ENCODE measurements at places on chromosomes 4 and X.

- DNase-seq, result no peak
Measured at GRCh38 chr4:85928775-85929591, 430.9 kb downstream of the MAPK10 start.

- peak; percentile 33 for DNase-seq
Measured at GRCh38 chrX:14529290-14529989, at the start of gene GLRA2. GLRA2 (plus strand) TSS chrX:14529536; CDS start chrX:14530058, 522 bp downstream.

GRCh38 chr4:173432430-173432829, 33.5 kb upstream of the SCRG1 start:
- DNase-seq, result no peak

GRCh38 chr4:168723020-168723419, 226.2 kb downstream of the PALLD start:
- no peak for DNase-seq

GRCh38 chrX:120419463-120419862, 49.6 kb downstream of the LAMP2 start:
- no peak for DNase-seq

- no peak for DNase-seq
Measured at GRCh38 chr4:71938776-71939175, 93.0 kb upstream of the NPFFR2 start.

GRCh38 chr4:110132816-110133719, 65.3 kb downstream of the ELOVL6 start:
- DNase-seq, result no peak

DNA sequence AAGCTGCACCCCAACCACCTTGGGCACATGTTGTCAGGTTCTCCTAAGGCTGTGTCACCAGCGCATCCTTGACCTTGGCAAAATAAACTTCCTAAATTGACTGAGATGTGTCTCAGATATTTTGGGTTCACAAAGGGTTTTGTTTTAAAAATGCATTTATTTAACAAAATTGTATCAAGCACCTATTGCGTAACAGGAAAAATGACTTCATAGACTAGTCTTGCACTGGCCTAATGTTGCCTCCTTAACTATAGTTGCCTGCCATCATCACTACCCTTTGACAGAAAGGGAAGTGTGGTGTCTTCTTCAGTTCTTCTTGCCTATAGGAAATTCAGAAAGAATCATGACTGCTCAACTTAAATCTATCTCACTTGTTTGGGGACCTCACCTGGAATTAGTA, 374.2 kb downstream of the SH2D1A start:
- DNase-seq, result no peak

DNA sequence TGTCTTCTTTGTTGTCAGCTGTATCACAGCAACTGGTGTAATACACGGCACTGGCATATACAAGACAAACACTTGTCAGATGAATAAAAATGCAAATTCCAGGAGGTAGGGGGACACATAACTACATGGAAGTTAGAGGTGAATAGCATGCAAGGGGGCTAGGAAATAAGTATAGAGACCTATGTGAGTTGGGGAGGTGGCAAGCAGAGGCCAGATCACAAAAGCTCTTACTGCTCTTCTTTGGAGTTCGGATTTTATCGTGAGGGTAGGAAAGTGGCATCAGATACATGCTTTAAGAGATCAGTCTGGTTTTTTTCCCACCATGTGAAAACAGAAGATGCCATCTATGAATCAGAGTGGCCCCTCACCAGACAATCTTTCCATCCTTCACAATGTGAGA, 2.8 kb upstream of the SRP72 start:
- no peak for DNase-seq

- DNase-seq, result no peak
Measured at GRCh38 chrX:16552546-16552945, 97.4 kb upstream of the S100G start.

DNA sequence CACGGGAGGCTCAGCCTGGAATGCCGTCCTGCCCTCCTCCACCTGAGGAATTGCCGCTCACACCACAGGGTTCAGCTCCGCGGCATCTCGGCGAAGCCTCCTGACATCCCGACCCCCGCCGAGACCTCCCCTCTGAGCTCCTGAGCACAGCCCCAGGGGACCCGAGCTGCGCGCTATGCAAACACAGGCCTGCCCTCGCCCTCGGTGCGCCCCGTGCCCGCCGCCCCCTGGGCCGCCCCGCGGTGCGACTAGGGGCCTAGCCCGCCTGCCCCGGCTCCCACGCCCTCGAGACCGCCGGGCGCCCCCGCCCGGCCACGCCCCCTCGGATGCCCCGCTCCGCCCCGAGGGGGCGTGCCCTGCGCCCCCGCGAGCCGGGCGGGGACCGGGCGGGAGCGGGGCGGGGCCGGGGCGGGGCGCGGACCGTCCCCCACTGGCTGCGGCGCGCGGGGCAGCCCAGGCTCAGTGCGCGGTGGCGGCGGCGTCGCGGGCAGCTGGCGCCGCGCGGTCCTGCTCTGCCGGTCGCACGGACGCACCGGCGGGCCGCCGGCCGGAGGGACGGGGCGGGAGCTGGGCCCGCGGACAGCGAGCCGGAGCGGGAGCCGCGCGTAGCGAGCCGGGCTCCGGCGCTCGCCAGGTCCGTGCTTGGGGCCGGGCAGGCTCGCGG, at the start of gene FGFR3:
FGFR3 (plus strand) TSS at position 462 of the 664 bp plus-strand sequence. CDS start 642 bp downstream, outside the sequence.
- peak; percentile 27 for DNase-seq

- DNase-seq, result no peak
Measured at GRCh38 chrX:129958083-129958465, 24.4 kb upstream of the BCORL1 start.

DNA sequence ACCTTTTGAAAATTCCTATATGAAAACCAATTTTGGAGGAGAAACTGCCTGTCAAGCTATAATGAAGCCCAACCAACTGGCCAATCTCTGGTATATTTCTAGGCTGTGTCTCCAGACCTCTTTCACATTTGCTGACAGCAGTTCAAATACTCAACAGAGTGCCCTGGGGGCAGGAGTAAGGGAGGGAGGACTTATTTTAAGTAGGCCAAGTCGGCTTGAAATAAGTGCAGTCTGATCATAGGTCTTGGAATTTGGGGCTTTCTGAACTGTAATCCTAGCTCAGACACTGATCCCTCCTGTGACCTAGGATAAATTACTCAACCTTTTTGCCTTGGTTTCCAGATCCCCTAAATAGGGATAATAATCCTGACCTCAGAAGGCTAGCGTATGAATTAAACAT, 59.4 kb upstream of the SLC7A11 start:
- DNase-seq, result peak; percentile 19

DNA sequence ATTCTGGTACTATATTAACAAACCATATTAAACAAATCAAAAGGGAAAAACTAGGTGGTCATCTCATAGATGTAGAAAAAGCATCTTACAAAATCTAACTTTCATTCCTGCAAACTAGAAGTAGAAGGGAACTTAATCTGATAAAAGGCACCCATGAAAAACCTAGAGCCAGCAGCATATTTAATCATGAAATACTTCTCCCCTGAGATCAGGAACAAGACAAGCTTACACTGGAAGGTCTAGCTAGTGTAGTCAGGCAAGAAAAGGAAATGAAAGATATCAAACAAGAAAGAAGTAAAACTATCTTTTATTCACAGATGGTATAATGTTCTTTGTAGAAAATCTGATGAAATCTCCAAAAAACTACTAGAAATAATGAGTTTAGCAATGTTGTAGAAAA, 41.2 kb downstream of the ATP10D start:
- DNase-seq, result no peak

DNA sequence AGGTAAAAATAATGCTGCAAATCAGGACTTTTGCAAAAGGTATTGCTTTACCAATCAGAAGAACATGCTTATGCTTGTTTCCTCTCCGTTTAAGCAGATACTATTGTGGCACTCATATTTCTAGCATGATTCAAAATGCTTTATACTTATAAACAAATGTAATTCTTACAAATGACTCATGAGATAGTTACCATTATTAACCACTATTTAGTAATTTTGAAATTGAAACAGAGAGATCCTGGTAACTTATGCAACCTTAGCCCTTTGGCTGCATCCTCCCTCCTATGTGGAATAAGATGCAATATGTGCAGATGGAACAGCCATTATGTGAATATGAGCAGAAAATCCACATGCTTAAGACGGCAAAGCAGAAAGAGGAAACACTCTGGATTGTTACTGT, 164.7 kb downstream of the PCDH18 start:
- no peak for DNase-seq

GRCh38 chr4:76498550-76498949, 63.5 kb downstream of the SHROOM3 start:
- DNase-seq, result no peak

- peak; percentile 51 for DNase-seq
Measured at GRCh38 chr4:95528388-95528948, 20.3 kb downstream of the UNC5C start.

GRCh38 chr4:5888222-5889001, 4.5 kb downstream of the CRMP1 start:
- DNase-seq, result no peak

GRCh38 chr4:1519787-1520661, 113.8 kb upstream of the NKX1-1 start:
- no peak for DNase-seq

GRCh38 chr4:11489453-11490083, 60.9 kb upstream of the HS3ST1 start:
- DNase-seq, result no peak

DNA sequence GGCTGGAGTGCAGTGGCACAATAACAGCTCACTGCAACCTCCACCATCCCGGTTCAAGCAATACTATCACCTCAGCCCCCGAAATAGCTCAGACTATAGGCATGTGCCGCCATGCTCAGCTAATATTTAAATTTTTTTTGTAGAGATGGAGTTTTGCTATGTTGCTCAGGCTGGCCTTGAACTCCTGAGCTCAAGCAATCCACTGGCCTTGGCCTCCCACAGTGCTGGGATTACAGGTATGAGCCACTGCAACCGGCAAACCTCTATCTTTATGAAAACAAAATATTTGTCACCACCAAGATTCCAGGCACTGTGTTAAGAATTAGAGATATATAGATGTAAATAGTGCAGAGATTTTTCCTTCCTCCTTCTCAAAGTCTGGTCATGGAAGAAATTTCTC, 232.5 kb downstream of the ANKRD50 start:
- DNase-seq, result no peak

- DNase-seq, result peak; percentile 30
Measured at GRCh38 chr4:141133999-141134995, 1.0 kb upstream of the RNF150 start.

GRCh38 chrX:72467135-72467534, 105.5 kb downstream of the HDAC8 start:
- DNase-seq, result no peak

GRCh38 chr4:98387345-98388026, 126.3 kb downstream of the RAP1GDS1 start:
- DNase-seq, result no peak

- DNase-seq, result no peak
Measured at GRCh38 chr4:21571100-21571499, 377.5 kb downstream of the KCNIP4 start.

DNA sequence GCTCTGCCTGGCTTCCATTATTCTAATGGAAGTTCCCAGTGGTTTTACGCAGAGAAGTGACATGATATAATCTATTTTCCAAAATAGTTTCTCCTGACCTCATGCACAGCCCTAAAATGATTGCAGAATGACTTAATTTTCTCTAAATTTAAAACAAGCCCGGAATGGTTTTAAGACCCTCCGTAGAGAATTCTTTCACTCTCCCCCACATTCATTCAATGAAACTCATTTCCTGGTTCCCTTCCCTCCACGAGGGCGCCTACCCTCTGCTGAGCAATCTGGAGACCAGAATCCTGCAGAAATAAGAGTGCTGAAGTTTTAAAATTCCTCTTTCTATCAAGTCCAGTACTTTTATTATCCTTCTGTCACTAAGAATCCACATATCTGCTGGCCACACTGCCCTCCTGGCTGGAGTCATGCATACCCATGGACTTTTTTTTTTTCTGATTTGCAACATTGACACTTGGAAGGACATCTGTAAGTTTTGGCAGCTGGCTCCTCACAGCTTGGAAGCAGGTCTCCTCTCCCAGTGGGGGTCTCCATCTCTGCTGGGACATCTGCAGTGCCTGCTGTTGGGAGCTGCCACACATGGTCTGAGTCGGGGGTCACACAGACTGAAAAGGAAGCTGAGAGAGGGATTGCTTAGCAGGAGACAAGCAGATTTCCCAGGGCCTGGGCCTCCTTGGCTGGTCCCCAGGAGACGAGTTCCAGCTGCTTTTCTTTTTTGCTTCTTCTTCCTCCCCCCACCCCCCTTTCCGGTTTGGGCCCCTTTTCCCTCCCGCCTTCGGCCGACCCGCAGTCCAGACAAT, 86.1 kb downstream of the SOWAHB start:
- no peak for DNase-seq

- DNase-seq, result no peak
Measured at GRCh38 chr4:112422644-112423043, 93.3 kb downstream of the NEUROG2 start.

- DNase-seq, result peak; percentile 1
Measured at GRCh38 chrX:72201836-72202536, 20.4 kb downstream of the PIN4 start.

DNA sequence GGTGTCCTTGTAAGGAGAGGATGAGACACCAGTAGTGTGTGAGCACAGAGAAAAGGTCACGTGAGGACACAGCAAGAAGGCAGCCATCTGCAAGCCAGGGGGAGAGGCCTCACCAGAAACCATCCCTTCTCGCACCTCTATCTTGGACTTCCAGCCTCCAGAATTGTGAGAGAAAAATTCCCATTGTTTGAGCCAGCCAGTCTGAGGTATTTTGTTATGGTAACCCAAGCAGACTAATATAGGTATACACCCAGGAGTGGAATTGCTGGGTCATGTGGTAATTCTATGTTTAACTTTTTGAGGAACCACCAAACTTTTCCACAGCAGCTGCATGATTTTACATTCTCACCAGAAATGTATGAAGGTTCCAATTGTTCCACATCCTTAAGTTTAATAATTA, 25.6 kb downstream of the ZDHHC9 start:
- DNase-seq, result no peak

- no peak for DNase-seq
Measured at GRCh38 chr4:96103086-96103485, 263.2 kb downstream of the PDHA2 start.

- DNase-seq, result no peak
Measured at GRCh38 chr4:94346541-94346940, 3.9 kb upstream of the HPGDS start.

- DNase-seq, result no peak
Measured at GRCh38 chr4:78528327-78528726, 23.2 kb upstream of the ANXA3 start.

DNA sequence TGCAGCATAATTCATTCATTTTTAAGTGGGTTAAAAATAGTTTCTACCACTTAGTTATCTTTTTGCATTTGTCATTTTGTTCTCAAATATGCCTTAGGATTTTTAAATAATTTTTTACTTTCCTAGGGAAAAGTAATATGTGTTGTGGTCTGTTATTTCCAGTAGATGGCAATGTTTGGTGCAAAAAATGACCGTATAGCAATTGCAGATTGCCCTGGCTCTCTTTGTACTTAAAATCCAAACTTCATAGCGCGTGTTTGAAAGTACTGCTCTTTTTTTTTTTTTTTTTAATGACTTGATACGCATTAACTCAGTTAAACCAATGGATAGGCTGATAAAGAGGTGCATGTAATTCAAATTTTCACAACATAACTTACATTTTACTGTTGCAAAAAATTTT, 74.4 kb upstream of the RBMX start:
- peak; percentile 49 for DNase-seq
